ENCODE measurements at places on chromosomes 2 and 18.
A peak's percentile ranks its signal among the peaks of the same experiment; 100 is the strongest.

DNA sequence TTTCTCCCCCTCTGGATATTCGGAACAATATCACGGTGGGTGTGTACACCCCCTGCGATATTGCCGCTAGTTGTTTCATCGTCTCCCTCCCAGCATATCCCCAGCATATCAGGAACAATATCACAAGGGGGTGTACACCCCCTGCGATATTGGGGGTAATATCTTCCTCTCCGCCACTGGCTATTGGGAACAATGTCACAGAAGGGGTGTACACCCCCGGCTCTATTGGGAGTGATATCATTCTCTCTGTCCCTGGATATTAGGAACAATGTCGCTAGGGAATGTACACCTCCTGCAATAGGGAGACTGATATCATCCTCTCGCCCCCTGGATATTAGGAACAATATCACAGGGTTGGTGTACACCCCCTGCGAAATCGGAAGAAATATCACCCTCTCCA is 1932.0 kb downstream of the SUCLG1 start:
- DNase-seq, result no peak

DNA sequence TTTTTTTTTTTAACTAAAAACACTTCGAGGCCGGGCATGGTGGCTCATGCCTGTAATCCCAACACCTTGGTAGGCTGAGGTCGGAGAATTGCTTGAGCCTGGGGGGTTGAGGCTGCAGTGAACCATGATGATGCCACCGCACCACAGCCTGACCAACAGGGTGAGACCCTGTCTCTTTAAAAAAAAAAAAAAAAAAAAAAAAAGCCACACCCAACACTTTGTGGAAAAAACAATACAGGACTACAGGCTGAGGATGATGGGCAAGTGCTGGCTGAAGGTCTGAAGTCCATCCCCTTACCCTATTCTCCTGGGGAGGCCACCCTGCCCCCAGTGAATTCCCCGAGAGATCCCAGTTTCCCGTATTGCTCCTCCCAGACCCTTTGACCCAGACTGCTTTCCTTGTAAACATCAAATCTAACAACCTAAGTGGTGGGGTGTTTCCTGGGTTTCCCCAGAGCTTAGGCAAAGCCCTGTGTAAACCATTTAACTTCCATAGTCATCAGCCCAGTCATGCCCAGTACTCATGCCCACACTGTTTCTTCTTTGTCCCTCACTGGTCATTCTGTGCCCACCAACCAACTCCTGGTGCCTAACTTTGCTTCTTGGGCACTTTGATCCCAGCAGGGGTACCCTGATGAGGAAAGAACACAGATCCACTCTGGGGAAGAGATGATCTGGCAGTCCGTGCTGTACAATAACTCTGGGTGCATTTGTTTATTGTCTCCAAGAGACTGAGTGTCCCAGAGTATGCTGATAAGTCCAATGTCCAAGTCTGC is 5.8 kb upstream of the TMEM37 start:
- no peak for DNase-seq

GRCh38 chr2:47767880-47768609 is 14.9 kb upstream of the MSH6 start:
- DNase-seq, result peak; percentile 43

- DNase-seq, result no peak
Measured at GRCh38 chr2:27298391-27299080, 9.7 kb downstream of the UCN start.

- DNase-seq, result no peak
Measured at GRCh38 chr18:79384834-79385233, 10.9 kb upstream of the NFATC1 start.

- no peak for DNase-seq
Measured at GRCh38 chr2:142075826-142076225, 55.0 kb downstream of the LRP1B start.

DNA sequence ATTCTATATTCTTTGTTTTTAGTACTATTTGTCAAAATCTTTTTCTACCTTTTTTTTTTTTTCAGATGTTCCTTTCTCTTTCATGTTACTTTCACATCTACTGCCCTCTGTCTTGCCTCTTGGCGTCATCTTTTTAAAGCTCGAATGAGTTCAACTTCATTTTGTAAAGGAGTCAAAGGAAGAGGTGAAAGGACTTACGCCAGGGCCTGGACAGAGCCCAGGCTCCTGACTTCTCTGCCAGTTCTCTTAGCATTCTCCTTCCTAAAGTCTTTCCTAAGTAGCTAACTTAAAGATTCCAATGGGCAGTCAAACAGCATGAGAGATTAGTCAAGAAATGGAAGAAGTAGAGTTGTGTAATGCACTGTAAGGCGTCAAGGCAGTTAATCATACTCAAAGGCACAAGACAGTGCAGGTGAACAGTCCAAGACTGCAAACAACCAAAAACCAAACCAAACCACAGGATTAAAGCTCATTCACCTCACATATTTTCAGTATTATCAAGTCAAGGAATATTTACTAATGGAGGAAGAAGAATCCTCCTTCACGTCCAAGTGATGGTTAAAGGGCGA is 301.7 kb downstream of the TCF4 start:
- DNase-seq, result no peak

DNA sequence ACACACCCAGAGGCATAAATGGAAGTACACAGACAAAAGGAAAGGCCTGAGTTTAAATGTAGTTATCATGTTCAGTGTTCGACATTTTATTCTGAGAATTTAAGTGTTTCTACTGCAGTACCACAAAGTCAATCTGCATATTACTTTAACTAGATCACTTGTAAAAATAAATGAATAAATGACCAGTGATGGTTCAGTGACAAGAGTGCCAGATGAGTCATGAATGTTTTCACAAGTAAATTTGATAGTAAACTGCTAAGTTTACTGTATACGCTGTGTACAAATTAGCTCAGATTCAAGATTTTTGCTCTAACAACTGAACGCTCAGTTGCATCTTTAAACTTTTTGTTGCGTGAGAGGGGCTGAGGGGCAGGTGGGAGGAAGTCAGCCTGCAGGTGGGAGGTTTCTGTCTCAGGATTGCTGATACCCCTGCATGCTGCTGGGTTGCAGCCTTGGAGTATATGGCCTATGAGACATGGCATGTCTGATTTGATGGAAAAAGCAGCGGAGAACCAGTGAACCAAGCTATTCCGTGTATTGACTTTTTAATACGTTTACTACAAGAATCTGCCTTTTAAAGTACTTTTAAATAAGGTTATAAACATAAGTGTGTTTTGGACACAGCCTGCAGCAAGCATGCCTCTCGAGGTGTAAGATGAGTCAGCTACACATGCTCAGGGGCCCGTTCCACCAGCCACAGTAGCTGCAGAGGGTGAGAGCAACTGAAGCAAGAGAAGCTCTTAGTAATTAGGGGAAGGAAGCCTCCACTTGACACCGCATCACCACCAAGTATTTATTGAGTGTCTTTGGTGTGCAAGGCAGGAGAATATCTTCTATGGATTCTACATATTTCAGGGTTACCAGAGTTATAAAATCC is 245.1 kb downstream of the NEDD4L start:
- DNase-seq, result no peak

DNA sequence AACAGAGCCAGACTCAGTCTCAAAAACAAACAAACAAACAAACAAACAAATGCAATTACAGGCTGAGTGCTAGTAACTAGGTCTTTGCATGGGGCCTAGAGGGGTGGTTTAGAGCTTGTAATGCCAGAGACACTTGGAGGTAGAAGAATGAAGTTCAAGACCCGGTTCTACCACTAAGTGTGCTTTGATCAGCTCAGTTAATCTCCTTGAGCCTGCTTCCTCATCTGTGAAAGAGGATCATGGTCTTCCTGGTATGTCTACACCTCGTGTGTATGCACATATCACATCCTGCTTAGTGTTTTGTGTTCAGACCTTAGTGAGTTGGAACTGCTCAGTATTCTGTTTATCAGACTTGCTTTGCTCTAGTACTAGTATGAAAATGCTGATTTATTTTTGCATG is 4.8 kb upstream of the ATP6V1C2 start:
- DNase-seq, result no peak

DNA sequence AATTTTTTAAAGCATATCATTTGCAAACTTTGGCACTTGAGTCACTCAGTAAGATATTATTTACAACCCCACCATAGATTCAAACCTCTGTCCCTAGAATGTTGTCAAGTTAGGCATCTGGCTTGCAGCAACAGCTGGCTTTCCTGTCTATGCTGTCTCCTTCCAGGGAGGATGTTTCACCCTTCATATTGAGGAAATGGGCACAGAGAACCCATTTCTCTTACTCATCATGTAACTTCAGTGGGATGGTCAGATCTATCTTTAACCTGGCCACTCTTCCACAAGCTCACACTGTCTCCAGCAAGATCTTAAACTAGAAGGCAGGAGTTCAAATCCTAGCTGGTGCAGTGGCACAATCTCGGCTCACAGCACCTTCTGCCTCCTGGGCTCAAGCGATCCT is 15.8 kb downstream of the LCT start:
- DNase-seq, result no peak

DNA sequence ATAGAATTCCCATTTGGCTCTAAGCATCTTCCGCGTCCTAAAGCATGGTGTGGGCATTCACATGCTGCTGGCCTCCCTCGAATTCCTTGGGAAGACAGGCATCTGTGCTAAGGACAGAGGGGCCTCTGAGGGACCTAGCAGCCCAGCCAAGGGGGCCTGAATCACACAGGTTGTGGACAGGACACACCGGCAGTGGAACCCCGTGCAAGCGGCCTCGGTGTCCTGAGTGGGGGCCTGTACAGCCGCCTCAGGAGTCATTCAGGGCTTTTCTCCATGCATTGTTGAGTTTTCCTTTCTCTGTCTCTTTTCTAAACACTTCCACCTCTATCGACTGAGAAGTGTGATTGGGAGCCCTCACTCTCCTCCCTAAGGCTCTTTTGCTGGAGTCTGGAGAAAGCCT is 44.3 kb upstream of the SMIM21 start:
- DNase-seq, result no peak

- DNase-seq, result no peak
Measured at GRCh38 chr2:160650196-160651118, 156.8 kb upstream of the RBMS1 start.

DNA sequence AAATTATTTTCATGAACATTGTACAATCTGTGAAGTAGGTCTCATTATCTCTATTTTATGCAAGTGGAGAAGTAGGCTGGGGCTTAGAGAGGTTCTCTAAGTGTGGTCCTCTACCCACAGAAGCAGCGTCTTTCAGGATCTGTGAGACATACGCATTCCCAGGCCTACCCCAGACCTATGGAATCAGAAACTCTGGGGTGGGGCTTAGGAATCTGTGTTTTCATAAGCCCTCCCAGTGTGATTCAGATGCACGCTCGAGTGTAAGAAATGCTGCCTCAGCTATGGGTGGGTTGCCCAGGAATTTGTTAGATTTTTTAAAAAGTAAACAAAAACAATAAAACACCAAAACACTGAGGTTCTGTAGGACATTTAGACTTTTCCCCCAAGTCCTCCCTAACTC is 14.8 kb upstream of the ZAP70 start:
- no peak for DNase-seq

GRCh38 chr2:85994421-85994777 is 105.6 kb upstream of the ST3GAL5 start:
- no peak for DNase-seq

DNA sequence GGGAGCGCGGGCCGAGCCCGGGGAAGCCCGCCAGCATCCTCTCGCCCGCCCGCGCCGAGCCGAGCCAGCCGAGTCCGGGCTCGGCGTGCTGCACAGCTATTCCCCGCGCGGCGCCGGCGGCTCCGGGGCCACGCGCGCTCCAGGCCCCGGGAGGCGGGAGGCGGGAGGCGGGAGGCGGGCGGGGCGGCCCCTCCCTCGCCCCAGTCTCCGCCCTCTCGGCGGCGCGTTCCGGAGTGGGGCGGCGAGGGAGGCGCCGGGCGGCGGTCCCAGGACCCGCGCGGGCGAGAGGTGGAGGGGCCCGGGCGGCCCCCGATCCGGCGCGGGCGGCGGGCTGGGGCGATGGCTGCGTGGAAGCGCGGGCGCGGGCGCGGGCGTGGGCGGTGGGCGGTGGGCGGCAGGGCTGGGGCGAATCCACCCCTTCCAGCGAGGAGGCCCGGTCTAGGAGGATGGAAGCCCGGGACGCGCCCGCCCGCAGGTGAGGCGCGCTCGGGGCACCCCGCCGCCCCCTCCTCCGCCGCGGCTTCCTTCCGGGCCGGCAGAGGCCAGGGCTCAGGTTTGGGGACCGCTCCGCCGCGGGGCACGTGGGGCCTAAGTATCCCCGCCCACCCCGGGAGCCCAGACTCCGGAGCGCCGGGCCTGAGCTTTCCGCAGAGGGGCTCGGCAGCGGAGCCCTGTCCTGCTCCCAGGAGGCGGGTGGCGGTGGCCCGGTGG is at the start of gene ADCY3:
Gene ADCY3 (minus strand): TSS at position 140 of the 711 bp plus-strand sequence. CDS start 1,250 bp downstream, outside the sequence.
- no peak for DNase-seq

DNA sequence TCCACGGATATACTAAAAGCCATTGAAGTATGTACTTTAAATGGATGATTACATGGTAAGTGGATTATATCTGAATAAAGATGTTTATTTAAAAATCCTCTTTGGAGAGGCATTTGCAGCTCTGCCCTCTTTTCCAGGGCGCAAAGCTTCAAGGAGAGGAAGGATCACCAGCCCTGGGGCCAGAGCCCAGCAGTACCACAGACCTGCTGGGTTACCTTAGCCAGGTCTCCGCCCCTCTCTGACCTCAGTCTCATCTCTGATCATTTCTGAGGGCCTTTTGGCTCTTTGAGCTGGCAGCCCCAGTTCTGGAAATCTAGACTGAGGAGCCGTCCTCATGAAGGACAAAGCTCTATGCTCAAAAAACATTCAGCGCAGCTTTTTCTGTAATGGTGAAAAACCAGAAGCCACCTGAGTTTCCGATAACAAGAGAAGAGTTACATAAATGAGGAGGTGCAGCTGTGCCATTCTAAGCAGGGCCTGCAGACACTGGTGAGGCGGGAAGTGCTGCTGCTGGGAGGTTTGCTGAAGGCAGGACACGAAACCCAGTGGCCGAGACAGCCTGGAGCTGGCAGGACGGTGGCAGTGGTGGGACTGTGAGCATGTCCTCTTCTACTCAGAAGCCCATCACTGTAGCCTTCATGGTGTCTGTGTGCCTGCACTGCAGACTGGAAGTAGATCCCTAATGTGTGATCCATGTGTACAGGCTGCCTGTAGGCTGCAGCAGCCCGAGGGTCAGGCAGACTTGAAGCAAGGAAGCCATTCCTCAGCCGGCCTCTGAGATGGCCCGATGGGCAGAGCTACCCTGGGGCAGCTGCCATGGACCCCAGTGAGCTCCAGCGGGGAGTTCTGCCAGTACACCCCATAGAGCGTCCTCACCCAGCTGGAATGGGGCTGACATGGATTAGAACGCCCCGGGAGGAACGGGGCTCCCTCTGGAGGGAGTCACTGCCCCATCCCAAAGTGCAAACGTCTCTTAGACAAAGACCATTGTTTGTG is 27.7 kb downstream of the ADRA2B start:
- DNase-seq, result no peak

- no peak for DNase-seq
Measured at GRCh38 chr2:113229795-113230194, 48.9 kb downstream of the PAX8 start.

DNA sequence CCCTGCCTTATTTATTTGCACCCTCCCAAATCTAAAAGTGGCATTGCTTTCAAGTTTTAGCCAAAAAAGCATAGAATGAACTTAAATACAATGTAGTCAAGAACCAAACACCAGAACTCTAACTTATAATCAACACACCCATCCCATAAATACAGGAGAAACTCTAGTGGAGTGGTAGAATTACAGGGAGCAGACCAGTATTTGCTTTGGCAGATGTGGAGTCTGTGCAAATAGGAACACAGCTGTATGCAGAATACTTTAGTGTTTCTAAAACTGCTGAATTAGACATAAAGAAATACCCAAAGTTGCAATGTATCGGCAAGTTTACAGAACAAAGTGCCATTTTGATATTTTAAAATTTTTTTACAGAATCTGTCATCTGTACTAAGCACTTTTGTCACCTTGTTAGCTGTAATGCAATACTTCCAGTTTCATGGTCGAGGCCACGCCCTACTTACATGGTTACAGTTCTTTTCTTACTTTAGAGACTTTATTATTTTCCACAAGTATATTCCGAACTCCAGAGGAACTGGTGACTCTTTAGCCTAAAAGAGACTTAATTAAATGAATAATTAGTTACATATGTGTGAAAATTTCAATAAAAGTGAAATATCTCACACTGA is 23.7 kb upstream of the COL5A2 start:
- no peak for DNase-seq
